ENCODE measurements at places on chromosomes 3 and 15.

- DNase-seq, result no peak
These were observed 4.1 kb downstream of the EFCAB12 start for GRCh38 chr3:129424185-129424841.

DNA sequence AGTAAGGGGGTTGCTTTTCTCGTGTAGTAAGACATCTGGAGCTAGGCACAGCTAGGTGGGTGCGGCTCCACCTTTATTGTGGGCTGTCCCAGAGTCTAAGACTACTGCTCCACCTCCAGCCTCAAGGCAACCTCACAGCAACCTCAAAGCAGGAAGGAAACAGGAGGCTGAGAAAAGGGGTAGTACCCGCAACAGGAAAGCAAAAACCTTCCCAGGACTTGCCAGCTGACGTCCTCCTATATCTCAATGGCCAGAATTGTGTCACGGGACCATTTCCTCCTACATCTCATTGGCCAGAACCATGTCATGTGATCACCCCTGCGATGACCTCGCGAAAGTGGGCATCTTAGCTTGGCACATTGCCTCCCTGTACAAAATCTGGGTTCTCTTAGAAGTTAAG, 4.3 kb upstream of the GPR160 start:
- peak; percentile 79 for DNase-seq

DNA sequence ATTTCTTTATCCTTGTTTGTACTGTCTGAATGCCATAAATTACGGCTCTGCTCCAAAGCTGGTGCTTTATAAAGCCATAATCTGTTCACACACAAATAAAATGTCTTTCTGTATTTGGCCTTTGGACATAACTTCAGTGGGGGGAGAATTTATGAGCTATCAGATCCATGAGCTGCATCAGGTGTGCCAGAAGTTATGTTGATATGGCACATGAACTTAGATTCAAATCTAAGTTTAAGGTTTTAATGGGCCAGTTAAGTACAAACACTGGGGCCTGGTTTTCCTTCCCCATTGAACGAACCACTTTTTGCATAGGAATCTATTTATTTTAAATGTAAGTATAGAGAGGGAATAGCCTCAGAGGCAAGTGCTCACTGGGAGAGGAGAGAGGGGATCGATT, 239.9 kb downstream of the NFKBIZ start:
- no peak for DNase-seq

- DNase-seq, result no peak
These were observed 92.7 kb upstream of the OCA2 start for GRCh38 chr15:28191832-28192231.

DNA sequence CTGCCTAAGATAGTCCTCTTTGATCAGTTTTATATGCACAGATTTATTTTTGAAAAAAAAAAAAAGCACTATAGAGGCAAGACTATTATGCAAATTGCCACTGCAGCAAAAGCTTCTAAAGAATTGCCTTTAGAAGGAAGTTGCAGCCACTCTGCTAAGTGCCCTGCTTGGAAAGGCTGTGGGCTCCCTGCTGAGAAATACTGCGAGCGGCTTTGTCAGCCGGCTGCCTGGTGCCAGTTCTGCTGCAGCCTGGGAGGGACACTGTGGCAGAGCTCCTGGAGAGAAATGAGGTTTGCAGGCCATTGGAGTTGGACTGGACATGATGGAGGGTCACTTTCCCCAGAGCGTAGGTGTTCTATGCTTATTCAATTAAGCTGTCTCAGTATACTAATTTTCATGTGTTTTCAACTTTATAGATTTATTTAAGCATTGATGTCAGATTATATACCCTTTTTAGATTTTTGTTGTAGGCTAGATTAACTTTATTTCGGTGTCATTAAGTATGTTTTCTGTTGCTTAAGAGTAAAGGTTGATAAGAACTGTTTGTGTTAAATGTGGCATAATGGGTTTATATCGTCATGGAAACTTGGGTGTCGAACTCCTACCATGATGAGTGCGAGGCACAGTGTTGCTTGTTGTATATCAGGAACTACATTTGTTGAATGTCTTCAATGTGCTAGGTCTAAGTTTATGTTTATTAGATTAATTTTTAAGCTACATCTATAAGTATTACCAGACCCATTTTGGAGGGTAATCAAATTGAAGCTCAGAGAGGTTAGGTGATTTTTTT, 6.6 kb downstream of the MAP2K5 start:
- no peak for DNase-seq

- no peak for DNase-seq
These were observed 66.4 kb downstream of the TCF12 start for GRCh38 chr15:56984681-56985481.

GRCh38 chr3:27877061-27878013, 155.2 kb upstream of the EOMES start:
- DNase-seq, result no peak

DNA sequence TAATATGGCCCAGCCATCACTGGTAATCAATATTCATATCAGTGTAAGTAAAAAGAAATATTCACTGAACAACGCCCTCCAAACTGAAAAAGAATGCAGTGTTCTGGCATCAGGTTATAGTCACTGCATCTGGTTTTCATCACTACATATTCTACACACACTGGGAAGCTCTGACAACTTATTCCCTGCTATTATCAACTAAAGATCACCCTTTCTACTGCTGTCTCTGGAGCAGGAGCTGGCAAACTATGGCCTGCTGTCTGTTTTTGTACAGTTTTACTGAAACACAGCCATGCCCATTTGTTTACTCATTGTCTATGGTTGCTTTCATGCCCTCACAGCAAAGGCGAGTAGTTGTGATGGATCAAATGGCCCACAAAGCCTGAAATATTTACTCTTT, 35.3 kb downstream of the TUBGCP4 start:
- no peak for DNase-seq

DNA sequence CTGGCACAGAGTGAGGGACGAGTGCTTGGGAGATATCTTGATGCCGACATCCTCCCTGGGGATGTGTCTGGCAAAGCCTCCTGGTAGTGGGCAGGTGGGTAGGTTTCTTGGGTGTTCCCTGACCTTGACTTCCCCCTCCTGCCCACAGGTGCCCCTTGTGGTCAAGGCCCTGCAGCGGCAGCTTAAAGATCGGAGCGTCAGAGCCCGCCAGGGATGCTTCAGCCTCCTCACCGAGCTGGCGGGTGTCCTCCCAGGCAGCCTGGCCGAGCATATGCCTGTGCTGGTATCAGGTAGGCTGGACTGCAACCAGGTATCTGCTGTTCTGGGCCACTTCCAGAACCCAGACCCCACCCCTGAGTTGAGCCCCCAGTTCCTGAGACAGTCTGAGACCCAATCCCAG, 19.2 kb downstream of the CAND2 start:
- no peak for DNase-seq

GRCh38 chr3:152197937-152198336, 70.8 kb upstream of the MBNL1 start:
- DNase-seq, result no peak

GRCh38 chr3:184566441-184567414, 5.1 kb downstream of the EPHB3 start:
- no peak for DNase-seq

DNA sequence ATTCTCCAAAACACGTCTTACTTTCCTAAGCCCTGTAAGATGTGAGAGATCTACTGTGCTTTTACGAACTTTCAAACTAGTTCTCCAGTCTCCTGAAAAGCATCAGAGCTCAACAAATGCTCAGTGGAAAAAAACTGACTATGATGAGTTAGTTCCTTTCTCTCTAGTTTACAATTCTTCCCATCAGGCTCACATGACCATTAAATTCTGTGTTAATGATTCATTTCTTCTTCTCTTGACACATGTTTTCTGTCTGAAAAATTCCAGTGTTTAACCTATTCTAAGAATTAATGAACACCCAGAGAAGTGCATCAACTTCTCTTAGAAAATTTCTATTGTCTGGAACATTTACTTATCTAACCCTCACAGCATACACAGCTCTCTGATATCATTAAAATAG, 844.3 kb downstream of the SI start:
- DNase-seq, result no peak

DNA sequence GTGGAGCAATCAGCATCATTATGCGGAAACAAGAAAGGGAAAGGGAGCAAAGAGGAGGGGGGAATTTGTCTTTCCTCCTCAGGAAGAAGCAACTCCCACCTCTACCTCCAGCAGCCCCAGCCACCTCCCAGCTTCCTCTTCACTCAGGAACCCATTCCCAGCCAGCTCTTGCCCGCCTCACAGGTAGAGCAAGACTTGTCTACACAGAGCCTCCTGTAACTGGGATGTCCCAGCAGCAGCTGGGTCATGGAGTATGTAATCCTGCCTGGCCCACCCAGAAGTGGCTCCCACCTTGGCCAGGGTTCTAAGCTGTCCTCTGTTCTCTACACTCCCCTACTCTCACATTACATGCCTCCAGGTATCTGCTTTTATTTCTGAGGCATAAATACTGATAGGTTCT, 14.0 kb downstream of the IGDCC3 start:
- no peak for DNase-seq

DNA sequence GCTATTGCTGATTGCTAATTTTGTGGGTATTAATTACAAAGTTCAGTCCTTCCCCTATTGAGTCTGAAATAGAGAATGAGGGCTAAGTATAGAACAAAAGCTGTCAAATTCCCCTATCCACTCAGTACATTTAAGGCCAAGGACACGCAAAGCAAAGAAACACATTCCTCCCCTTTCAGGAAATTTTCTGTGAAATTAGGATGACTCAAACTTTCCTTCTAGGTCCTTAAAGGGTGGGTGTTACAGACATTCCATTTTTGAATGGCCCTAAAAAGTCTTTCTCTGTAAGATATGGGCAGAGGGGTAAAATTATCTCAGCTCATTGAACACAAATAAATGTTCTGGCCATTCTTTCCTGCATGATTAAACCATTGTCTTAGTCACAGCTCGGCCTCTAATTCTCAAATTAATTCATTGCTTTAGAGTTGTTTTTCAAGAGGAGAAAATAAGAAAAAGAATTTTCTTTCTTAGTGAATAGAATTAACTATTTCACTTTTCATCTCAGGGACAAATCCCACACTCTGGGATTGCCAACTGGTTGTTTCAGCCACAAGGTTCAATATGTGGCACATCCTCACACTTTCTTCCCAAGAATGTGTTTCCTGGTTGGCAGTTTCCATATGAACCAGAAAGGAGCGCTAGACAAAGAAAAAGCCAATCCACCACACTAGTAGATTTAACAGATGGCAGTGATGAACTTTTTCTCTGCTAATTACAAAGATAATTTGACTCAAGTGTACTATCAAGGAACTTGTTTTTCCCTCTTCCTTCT, 424.1 kb downstream of the ZNF385D start:
- no peak for DNase-seq

DNA sequence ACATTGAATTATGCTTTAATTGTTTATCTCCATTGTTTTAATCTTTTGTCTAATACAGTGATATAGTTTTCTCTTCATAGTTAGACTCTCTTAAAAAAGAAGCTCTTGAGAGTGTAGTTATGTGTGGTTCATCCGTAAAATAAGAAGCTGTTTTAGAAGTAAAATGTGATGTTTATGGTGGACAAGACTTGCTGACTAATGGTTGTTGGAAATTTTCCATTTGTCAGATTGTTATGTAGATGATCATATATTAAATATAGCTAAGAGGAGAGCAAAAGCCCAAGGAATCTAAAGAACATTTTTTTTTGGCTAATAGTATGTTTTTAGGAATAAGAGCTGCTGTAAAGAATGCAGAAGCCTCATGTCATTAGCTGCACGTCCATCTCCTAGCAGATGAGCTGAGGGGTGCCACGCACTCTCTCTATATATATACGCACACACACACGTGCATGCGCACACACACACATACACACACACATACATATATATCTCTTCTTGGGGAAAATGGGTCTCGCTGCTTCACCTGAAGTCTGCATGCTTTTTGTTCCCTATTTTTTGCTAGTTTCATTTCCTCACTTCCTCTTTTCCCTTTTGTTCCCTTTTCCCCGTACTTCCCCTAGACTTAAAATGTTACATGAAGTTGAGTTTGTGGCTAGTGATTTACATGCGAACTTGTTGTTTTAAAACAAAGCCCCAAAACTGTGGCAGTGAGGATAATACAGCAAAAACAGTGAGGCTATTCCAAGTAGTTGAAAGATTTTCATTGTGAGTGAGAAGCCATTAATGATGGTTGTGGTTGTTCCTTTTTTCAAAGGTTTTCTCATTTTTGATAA, 107.8 kb downstream of the MBNL1 start:
- DNase-seq, result no peak

- peak; percentile 65 for DNase-seq
These were observed 105.7 kb downstream of the AKAP13 start for GRCh38 chr15:85485956-85486567.

DNA sequence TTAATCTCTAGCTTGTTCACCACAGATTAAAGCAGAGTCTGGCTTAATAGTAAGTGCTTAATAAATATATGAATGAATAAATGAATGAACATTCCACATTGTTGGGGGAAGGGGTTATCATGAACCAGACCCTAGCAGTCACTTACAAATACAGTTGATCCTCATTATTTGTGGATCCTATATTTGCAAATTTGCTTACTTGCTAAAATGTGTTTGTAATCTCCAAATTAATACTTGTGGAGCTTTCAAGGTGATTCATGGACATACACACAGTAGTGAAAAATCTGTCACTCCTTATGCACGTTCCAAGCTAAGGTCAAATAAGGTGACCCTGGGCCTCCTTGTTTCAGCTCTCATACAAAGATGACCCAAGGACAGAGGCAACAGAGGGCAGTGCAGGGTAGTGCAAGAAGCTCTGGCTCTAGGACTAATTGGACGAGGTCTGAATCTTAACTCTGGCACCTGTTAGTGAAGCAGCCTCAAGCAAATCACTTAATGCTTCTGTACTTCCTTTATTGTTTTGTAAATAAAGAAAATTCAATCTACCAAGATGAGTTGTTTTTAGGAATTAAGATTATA, 112.8 kb upstream of the C2CD4B start:
- no peak for DNase-seq

GRCh38 chr3:44016818-44017217, 224.9 kb upstream of the TOPAZ1 start:
- no peak for DNase-seq

DNA sequence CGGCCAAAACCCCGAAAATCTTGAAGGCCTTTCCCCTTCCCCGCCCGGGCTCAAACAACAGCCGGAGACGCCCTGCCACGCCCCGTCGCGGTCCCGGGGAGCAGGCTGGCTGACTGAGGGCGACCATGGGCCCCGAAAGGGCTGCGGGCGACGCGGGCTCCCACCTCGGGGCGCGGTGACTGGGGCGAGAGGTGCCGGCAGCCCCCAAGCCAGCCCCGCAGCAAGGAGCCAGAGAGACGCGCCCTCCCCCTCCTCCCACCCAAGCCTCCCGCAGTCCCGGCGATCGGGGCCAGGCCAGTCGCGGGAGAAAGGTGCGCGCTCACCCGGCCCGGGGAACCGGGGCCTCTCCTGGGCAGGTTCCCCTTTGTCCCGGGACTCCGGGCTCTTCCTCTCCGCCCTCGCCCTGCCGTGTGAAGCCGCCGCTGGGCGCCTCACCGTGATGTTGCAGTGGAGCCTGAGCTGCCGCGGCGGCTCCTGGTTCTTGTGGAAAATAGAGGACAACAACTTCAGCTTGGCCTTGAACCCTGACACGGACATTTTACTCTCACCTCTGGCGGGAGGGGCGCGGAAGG, 30.6 kb upstream of the ZSCAN2 start:
- peak; percentile 26 for DNase-seq

DNA sequence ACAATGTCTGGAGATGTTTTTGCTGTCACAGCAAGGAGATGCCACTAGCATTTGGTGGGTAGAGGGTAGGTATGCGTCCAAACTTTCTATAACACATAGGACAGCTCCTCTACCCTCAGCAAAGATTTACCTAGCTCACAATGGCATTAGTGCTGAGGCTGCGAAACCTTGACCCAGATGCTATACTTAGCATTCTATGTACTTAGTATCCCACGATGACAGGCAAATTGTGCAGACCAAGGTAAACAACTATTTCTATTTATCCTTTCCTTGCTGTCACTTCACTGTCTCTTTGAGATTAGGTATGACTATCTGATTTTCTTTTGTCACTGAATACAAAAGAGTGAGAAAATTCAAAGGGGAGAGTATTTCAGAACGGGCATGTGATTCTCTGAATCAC, 265.2 kb upstream of the ZNF385D start:
- no peak for DNase-seq

Measured in central memory CD4-positive, alpha-beta T cell (primary cell).